NCI-H2029 (cell line): ENCODE measurements at places on chromosomes 5 and 9.

- no peak for DNase-seq
Measured at GRCh38 chr9:17519761-17520160, 59.1 kb upstream of the SH3GL2 start.

GRCh38 chr9:99269416-99269815 is 47.3 kb downstream of the SEC61B start:
- no peak for DNase-seq

- DNase-seq = no peak
Measured at GRCh38 chr9:10148796-10149195, 464.0 kb downstream of the PTPRD start.

DNA sequence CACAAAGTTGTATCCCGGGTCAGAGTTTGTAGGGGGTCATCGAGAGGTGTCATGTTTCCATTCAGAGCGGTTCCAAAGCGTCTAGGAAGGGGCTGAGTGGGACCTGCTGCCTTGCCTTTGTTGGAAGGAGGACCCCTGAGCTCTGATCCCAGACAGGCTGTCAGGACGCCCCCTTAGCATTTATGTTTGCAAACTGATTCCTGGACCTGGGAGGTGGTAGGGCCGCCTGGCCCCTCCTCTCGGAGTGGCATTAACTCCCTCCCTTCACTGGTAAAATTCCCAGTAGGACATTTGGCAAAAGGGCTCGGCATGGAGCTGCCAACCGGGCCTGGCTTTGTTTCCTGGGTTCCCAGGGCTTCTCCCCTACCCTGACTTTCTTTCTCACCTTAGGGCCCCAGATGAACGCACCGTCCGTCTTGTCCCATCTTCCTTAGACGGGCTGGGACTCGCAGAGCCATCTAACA is 2.5 kb downstream of the JADE2 start:
- no peak for DNase-seq

DNA sequence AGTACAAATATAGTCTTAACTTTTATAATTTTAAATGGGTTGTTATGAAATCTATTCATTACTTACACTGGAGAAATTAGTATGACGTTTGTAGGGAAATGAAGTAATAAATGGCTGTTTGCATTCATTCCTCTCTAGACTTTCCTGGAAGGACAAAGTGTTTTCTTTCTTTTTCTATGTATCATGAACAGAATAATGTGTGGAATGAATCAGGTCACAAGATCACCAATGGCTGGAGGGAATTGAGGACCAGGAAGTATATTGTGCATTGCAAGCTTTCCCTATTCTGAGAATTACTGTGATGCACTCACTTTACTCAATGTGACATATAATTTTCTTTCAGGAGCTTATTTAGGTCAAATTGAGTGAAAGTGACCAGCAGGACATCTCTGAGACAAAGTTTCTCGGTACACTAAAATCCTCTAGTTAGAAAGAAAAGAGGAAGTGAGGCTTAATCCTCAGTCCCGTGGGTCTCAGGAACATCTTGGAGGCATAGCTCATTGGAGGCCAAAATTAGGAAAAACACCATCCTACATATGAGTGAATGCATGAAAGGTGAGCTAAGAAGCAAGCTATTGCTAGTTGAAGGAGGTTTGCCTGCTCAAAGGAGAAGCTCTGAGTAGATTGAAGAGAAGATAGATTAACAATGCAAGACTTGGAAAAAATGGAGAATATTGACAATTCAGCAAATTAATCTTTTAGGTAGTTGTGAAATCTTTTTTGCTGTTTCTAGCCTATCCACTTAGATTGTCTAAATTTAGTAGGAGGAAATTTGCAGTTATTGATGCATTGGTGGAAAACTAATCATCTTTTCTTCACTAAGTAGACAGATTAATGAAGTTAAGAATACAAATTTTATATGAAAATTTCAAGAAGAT is 28.0 kb downstream of the ERAP2 start:
- no peak for DNase-seq
